ENCODE measurements at places on chromosomes 5 and 9.

GRCh38 chr5:39598661-39599248, 174.0 kb upstream of the DAB2 start:
- DNase-seq: no peak

GRCh38 chr5:140240987-140241706, 61.8 kb downstream of the PFDN1 start:
- peak; percentile 84 for DNase-seq

GRCh38 chr9:682633-683508, 158.6 kb upstream of the DMRT1 start:
- DNase-seq: no peak

DNA sequence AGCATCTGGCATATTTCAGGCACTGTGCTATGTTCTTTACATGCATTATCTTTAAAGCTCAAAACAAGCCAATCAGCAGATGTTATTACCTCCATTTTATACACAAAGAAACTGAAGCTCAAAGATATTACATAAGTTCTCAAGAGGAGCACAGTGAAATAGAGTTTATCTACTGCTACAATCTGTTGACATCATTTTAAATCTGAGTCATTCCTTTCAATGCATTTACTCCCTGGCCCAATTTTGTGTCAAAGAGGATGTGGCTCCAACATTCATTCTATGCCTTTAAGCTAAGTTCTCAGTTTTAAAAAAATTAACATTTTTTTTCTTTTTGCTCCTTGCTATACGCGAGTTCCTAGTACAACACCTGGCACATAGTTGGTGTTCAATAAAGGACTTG, 486.3 kb upstream of the ZNF462 start:
- no peak for DNase-seq

DNA sequence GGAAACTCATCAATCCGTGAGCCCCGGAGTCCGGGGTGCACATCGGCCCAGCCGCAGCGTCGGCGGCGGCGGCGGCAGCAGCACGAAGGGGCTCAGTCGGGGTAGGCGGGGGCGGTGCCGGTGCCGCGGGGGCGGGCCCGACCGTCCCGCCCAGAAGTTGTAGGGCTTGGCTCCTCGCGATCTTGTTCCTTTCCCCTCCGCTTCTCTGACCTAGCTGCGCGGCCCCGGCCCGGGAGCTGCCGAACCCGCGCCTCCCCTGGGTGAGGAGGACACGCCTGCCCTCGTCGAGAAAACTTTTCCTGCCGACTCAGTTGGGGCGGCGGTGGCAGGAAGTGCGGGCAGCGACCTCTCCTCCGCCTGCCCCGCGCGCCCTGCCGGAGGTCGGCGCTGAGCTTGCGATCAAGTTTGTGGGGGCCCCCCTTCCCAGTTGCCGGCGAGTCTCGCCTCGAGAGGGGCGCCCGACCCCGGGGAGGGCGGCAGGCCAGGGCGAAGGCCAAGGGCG, at the start of gene MAN2A1:
Gene MAN2A1, plus strand, starts transcription at position 188 of the 502 bp plus-strand sequence. CDS start 491 bp downstream, outside the sequence.
- peak; percentile 77 for DNase-seq

- DNase-seq: no peak
Measured at GRCh38 chr5:176726746-176727527, 79.7 kb downstream of the TSPAN17 start.

GRCh38 chr5:102678267-102679058, 76.6 kb upstream of the PAM start:
- DNase-seq: no peak

DNA sequence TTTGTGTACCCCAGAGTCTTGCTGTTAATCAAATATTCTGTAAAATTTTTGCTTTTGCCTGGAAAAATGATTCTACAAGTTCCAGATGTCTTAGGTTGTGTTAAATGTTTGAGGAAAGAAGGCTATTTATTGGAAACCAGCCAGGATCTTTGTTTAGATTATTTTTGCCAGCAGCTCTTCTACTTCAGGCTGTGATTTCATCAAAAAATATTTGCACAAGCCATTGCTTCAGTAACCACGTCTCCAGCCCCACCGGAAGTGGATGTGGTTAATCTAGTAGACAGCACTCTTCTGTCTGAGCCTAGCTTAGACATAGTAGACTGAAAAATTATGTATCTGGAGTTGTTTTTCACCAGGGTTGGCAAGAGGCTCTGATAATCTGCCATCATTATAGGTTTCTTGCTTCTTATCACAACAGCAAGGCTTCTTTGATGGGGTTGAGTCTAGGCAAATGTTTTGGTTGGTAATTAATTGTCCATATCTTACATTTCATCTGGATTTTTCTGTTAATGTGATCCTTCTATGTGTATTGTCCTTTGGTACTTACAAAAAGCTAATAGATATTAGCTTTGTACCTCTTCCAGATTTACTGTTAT, 17.1 kb downstream of the KCTD16 start:
- no peak for DNase-seq
